ENCODE measurements at places on chromosomes 5 and 9.

- DNase-seq = no peak
Measured at GRCh38 chr5:109805472-109805871, 115.7 kb downstream of the MAN2A1 start.

DNA sequence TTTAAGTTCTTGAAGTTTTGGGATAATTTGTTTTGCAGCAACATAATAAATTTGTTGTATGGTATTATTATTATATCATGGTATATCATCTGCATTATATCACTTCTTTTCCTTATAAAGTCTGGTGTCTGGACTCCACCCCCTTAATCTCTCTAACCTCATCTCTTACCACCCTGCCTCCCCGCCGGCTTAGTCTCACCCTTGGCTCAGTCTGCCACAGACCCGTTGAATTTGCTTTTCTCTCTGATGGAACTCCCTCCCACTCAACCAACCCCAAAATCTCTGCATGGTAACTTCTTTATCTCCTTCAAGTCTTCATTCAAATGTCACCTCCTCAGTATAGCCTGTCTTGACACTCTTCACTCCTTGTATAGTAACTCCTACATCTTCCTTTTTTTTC, 29.6 kb upstream of the MATR3 start:
- DNase-seq = no peak

DNA sequence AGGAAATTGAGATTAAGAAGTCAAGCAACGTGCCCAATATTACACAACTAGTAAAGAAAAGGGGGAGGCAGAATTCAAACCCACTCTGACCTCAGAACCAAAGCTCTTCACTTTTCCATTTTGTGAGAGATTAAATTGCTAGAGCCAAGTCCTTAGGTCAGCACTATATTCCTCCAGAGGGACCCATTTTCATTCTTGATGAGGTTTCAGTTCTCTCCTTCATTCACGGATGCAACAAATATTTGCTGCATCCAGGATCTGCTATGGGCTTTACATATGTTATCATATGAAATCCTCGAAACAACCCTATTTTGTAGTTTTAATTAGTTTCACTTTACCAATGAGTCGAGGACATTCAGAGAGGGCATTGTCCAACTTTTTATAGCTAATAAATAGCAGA, 239.2 kb downstream of the EFNA5 start:
- no peak for DNase-seq

- DNase-seq = no peak
Measured at GRCh38 chr5:66647146-66647856, 51.1 kb downstream of the MAST4 start.

DNA sequence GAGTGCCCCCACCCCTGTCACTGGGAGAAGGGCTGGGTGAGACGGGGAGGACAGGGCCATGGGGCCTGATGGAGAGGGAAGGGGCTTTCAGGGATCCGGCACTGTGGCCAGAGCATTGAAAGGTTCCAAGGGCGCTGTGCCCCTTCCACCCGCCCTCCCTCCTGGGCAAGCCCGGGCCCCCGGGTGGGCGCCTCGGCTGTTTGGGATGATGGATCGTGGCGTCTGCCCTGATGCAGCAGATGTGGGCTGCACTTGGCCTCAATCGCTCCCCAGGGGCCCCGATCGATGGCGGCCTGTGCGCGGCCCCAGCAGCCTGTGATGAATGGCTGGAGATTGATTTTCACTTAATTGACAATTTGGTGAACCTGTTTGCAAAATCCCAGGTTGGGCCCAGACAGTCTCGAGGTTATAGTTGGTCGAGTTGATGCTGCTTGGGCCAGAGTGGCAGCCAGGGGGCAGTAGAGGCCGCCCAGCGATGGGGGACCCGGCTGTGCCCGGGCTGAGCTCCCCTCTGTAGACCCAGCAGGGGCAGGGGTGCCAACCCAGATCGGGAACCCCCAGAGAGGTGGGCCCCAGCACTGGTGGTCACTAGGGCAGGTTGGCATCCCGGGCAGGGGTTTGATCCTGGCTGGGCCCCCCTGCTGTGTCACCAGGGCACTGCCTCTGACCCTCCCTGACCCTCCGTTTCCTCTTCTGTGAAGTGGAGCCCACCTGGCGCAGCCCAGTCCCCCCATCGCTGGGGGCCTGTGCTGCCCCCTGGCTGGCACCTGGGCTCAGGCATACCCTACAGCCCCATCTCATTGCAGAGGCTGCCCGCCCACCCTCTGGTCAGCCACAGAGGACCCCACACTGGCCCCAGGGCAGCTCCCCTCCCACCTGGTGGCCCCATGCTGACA, 34.7 kb downstream of the LHX3 start:
- DNase-seq = no peak

DNA sequence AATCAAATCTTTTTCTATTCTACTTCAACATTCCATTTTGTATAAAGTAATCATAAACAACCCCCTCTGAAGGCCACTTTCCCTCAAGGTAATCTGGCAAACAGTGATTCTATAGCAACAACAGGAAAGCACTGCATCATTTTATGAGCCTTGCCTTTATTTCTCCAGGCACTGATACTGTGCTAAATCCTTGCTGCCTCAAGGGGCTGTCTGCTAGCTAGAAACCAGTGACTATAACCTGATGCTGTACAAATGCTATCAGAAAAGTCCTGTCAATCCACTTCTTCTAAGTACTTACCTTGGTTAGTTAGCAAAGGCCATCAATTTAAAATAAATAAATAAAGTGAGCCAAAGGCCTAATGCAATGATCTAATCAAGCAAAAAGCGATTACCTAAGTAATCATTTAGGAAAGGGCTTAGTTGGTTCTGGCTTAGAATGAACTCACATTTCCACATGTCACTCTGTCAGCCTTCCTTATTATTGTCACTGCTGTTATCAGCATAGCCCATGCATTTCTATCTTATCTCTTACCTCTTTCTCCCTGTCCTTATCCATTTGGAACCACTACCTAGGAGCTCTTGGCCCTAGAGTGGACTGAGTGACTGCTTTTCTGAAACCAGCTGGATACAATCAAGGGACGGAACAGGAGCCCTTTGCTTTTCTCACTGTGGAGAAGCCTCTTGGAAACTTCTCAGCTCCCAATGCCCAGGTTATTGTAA, 246.1 kb upstream of the MEF2C start:
- DNase-seq = peak; percentile 82

GRCh38 chr5:178123094-178123965, 7.5 kb upstream of the RMND5B start:
- no peak for DNase-seq

GRCh38 chr5:90947667-90948066, 389.1 kb downstream of the ADGRV1 start:
- no peak for DNase-seq
